ENCODE measurements at places on chromosomes 12 and 14. TPM values are rescaled to one million over a fixed set of nuclear protein-coding genes. Genes with fewer than 3 reads are reported as not detected.

- no peak for DNase-seq
These were observed 11.0 kb upstream of the CREBL2 start for GRCh38 chr12:12600659-12601058.

- DNase-seq, result peak; percentile 48
These were observed 7.3 kb upstream of the MGP start for GRCh38 chr12:14892726-14893505.

DNA sequence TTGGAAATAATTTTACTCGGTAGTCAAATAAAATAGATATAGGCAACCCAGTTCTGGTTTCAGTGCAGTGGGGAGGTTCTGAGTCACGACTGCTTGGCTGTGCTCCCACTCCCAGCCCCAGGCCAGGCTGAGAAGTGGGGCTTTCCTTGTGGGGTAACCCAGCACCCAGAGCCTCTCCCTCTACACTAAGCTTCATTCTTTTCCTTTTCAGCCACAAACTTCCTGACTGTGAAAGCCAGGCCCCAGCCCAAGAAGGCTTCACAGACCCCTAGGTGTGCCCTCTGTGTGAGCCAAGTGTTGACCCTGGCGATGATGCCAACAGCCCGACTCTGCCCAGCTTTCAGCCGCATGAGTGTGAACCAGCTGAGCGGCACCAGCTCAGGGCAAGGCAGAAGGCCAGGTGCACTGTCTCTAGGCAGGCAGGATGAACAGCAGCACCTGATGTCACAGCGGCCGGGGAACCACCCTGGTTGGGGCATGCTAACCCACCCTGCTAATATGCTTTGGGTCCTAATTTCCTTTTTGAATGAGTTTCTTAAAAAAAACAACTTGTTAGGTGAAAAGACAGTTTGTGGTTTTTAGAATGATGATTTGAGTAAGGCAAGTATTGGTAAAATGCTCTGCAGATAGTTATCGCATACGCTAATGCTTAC, 42.2 kb upstream of the ATP23 start:
- DNase-seq, result peak; percentile 69

- DNase-seq, result no peak
These were observed 60.0 kb downstream of the GALNT9 start for GRCh38 chr12:132269271-132269968.

GRCh38 chr14:61929651-61930050, 167.4 kb downstream of the SNAPC1 start:
- DNase-seq, result no peak

- DNase-seq, result peak; percentile 37
These were observed 120.8 kb downstream of the CHST11 start for GRCh38 chr12:104577581-104577981.

CD4 gene
- polyA plus RNA-seq, result 50.8 TPM

KIF26A gene
- polyA plus RNA-seq, result 0.01 TPM

Data from fibroblast of lung (primary cell).